ENCODE measurements at places on chromosomes 2 and 18. TPM values are rescaled to one million over a fixed set of nuclear protein-coding genes. Genes with fewer than 3 reads are reported as not detected.

DNA sequence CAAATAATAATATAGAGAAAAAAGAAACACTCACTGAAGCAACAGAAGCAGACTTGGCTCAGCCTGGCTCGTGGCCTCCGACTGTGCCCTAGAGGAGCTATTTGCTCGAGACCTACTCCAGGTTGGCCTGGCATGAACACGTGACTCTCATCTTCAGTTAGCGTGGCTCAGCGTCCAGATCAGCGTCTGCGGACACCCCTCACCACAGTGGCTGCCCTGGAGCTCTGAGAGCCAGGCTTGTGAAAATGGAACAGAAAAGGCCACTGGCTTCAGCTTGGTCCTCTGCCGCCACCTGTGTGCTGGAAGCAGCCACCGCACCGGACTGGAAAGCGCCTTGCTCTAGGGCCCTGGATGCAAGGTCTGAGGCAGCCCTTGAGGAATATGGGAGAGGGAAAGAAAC is 1184.0 kb upstream of the GYPC start:
- DNase-seq = no peak

- DNase-seq = peak; percentile 24
These were observed 97.9 kb downstream of the USP40 start for GRCh38 chr2:233468741-233469110.

The EFHD1 gene
- 24.3 TPM for total RNA-seq

The VWC2L gene
- not detected for total RNA-seq

- DNase-seq = no peak
These were observed 69.6 kb downstream of the TRAPPC12 start for GRCh38 chr2:3449086-3449485.

- no peak for DNase-seq
These were observed 1576.0 kb upstream of the DDX18 start for GRCh38 chr2:116238511-116238910.

GRCh38 chr2:56191617-56192016 is 7.8 kb downstream of the CCDC85A start:
- DNase-seq = no peak

- no peak for DNase-seq
These were observed 23.9 kb upstream of the NCOA1 start for GRCh38 chr2:24466871-24467870.

The ABCB11 gene
- total RNA-seq = 0.13 TPM

The SCYGR4 gene
- total RNA-seq = not detected

The CYRIA gene
- 3.9 TPM for total RNA-seq

The ANKRD53 gene
- 0.30 TPM for total RNA-seq

- DNase-seq = no peak
These were observed 208.1 kb downstream of the CLIP4 start for GRCh38 chr2:29323301-29323700.

- no peak for DNase-seq
These were observed 94.8 kb upstream of the LTBP1 start for GRCh38 chr2:32851777-32852439.

The FEV gene
- not detected for total RNA-seq

- DNase-seq = no peak
These were observed 98.1 kb downstream of the FAM210A start for GRCh38 chr18:13628211-13628610.

The TUBB8B gene
- not detected for total RNA-seq

The CEP68 gene
- total RNA-seq = 19.5 TPM

GRCh38 chr2:204336153-204336744 is 209.0 kb upstream of the PARD3B start:
- DNase-seq = no peak

GRCh38 chr2:239949537-239949936 is 75.6 kb downstream of the NDUFA10 start:
- peak; percentile 16 for DNase-seq

The SKA1 gene
- 0.65 TPM for total RNA-seq

GRCh38 chr2:152072011-152072410 is 26.8 kb downstream of the CACNB4 start:
- DNase-seq = no peak

The POTEF gene
- not detected for total RNA-seq

GRCh38 chr2:17115042-17115441 is 403.2 kb downstream of the RAD51AP2 start:
- DNase-seq = no peak

GRCh38 chr2:24075259-24075658 is 867 bp downstream of the SF3B6 start:
- no peak for DNase-seq

The IL1R1 gene
- 21.1 TPM for total RNA-seq

- DNase-seq = no peak
These were observed 43.5 kb upstream of the TMEM247 start for GRCh38 chr2:46435796-46436360.

DNA sequence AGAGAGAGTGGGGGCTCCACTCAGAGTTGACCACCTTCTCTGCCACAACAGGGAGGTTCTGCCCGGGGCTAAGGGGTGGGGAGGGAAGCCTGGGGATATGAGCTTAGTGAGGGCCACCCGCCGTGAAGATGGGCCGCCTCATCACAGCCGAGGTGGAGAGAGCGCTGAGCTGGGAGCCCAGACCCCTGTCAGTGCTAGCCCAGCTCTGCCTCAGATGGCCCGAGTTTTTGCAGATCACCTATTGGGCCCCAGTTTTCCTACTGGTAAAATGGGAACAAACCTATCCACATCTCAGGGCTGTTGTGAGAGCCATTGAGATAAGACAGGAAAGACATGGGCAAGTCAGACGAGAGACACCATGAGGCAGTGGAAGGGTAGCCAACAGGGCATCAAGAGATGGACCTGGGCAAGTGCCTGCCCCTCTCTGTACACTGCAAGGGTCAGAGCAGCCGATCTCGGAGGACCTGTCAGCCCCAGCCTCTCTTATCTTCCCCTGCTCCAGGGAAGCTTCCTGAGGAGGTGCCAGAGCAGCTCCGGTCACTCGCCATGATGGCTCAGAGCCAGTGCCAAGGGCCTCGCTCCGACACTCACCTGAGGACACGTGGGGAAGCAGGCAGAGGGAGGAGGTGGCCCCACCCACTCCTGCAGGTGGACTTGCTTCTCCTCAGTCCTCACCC is 88.9 kb downstream of the MCFD2 start:
- DNase-seq = no peak

The RNU2-63P gene
- not detected for total RNA-seq

DNA sequence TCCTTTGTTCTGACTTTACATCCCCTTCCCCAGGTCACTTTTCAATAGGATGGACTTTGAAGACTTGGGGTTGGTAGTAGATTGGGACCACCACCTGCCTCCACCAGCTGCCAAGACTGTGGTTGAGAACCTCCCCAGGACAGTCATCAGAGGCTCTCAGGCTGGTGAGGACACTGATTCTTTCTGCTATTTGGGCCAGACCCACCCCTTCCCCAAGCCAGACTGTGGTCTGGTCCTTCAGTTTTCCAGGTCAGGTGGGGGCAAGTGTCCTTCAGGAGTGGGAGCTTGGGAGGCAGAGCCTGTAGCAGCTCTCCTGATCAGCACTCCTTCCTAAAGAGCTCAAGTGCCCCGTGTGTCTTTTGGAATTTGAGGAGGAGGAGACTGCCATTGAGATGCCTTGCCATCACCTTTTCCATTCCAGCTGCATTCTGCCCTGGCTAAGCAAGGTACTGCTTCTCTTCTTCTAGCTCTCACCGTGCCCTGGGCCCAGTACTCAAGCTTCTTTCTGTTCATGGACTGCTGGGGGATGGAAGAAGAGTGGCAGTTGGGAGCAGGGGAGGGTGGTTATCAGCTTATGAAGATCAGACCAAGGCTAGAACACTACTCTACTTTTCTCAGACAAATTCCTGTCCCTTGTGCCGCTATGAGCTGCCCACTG is 1.1 kb downstream of the RNF181 start:
- no peak for DNase-seq

The OBSL1 gene
- total RNA-seq = 165 TPM

DNA sequence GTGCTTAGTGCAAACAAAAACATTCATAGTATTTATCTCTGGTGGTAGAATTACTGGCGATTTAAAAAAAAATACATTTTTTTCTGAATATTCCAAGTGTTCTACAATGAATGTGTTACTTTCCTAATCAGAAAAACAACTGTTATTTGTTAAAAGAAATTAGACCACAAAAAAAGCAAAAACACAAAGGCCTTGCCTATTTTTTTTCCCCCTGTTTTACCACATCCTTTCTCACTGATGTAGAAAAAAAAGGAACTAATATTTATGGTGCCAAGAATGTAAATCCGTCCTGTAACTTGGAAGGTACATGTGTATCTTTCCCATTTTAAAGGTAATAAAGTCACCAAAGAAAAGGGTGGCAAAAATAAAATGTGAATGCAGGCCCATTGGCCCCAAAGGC is 28.4 kb upstream of the MGAT4A start:
- no peak for DNase-seq

DNA sequence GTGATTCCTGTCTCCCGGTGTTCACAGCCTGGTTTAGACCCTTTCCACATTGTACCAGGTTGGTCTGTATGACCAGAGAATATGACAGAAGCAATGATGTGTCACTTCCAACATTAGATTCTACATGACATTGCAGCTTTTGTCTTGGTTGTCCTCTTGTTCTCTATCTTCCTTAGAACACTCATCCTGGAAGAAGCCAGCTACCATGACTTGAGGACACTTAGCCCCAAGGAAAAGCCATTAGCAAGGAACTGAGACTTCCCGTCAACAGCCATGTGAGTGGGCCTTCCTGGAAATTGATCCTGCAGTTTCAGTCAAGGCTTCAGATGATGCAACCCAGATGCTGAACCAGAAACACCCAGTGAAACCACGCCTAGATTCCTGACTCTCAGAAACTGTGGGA is 143.3 kb downstream of the MREG start:
- no peak for DNase-seq

The CSRNP3 gene
- total RNA-seq = 4.1 TPM

The ATP6V1B1 gene
- 0.43 TPM for total RNA-seq

DNA sequence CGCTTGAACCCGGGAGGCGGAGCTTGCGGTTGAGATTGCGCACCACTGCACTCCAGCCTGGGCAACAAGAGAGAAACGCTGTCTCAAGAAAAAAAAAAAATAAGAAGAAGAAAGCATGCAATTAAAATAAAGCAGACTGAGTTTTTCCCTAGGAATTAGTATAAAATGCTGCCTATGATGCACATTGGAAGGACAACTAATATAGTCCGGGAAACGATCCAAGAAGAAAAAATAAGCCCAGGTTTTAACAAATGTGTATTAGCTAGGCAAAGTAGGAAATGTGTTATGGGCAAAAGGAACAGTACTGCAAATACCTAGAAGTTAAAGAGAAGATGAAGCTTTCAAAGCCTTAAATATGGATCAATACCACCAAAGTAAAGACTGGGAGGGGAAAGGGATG is 64.0 kb downstream of the SPIRE1 start:
- DNase-seq = no peak

DNA sequence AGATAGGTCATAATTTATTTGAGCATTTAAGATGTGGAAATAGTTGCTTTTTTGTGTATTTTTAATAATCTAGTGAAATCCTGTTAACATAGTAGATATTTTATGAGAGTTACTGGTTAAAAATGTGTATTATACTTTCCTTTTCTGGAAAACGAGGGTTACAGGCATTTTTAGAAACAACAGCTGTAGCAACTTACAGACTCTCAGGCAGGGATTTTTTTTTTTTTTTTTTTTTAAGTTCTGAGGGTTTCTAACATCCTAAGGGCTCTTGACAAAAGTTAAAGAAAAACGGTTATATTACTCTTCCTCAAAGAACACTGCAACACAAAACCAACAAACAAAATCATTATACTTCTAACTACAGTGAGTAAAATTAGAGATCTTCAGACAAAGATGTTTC is 205.9 kb downstream of the ACKR3 start:
- DNase-seq = no peak

The TMEM247 gene
- total RNA-seq = not detected

GRCh38 chr18:13380691-13381070 is 162.1 kb downstream of the LDLRAD4 start:
- no peak for DNase-seq

GRCh38 chr2:212677466-212677865 is 138.9 kb upstream of the ERBB4 start:
- DNase-seq = no peak

DNA sequence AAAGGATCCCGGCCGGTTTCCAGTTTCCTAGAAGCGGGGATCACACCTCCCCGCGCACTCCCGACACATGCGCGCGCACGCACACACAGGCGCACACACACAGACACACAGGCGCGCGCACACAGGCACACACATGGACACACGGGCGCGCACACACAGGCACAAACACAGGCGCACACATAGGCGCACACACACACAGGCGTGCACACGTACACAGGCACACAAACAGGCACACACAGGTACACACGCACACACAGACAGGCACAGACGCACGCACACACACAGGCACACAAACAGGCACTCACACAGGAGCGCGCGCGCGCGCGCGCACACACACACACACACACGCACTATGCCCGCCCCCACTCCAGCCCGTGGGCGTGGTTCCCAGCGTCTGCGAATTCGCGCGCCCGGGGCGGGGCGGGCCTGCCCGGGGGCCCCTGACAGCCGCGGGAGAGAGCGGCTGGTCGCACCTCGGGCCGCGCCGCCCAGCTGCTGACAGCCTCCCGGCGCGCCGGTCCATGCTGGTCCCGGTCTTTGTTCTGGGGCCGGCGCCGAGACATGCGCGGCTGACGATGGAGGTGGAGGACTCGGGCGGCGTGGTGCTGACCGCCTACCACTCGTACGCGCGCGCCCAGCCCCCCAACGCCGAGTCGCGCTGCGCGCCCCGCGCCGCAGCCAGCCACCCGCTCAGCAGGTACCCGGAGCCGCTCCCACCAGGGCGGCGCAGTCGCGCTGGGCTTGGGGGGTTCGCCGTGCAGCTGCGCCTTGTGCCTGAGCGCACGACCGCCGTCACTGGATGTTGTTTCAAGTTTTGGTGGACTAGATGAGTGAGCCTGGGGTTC is at the start of gene ARHGAP28:
ARHGAP28 (plus strand) TSS at position 470 of the 845 bp plus-strand sequence; CDS start at position 576, 106 bp downstream.
- DNase-seq = peak; percentile 91

DNA sequence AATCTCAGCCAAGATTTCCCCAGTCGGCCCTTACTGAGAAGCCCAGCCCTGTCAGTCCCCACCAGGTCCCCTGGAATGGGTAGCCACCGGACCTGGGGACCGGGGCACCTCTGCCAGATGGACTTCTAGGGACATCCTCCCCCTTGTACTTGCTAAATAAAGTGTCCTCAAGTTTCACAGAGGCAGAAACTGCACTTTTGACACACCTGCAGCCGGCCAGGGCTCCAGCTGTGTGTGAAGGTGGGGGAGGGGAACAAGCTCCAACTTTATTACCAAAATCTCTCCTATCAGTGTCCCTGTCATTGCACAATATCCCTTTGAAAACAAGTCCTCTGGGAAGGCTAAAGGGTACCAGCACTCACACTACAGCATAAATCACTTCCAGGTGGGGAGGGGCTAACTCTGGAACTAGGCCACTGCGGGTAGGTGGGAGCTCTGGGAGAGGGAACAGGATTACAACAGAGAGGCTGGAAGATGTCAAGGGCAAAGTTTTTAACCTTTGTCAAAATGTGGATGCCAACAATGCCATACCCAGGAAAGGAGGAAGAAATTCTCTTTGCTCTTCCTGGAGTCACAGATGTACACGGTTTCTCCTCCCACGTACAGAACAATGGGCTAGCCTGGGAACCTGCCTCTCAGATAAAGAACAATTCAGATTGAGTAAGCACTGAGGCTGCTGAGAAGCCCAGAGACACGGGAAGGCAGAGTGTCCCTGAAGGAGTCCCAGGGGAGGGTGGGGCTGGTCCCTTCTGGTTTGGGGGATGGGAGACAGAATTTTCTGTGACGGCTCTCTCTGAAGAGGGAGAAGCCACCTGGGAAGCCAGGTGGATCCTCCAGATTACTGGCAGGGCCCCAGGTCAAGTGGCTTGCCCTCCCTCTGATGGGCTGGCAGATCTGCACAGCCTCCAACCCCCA is 11.0 kb downstream of the SDC1 start:
- no peak for DNase-seq

The ERFE gene
- not detected for total RNA-seq
